NCI-H146 (cell line): ENCODE measurements at places on chromosomes 3 and 15.

DNA sequence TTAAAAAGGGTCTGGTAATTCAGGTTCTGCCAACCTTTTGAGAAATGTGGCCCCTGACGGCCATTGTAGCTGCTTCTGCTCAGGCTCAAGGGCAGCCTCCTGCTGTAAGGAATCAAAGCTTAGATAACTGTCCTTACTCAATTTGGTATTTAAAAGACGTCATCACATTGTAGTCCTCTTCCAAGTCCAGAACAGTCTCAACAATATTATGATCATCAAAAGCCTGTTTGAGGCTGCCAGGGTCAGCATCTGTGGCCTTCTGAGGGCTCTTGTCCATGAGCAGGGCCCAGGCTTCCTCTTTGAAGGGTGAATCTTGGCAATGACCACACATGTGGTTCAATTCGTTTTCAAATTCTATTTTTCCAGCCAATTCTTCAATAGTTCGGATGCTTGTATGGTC is 6.0 kb downstream of the C3orf62 start:
- no peak for DNase-seq

DNA sequence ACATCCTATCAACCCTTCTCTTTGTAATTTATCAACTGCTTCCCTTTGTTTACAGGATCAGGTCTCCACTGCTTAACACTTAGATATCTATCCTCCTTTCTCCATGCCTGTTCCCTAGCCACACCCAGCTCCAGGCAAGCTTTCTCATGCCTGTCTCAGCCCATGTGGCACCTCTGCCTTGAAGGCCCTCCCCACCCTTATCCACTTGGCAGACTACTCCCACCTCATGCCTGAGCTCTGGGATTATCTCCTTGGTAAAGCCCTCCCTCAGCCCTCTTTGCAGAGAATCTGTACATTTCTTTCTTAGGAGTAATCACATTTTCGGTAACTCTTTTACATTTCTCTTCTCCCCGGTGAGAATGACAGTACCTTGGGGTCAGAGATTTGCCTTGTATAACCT is 96.0 kb downstream of the ATP1B3 start:
- no peak for DNase-seq

DNA sequence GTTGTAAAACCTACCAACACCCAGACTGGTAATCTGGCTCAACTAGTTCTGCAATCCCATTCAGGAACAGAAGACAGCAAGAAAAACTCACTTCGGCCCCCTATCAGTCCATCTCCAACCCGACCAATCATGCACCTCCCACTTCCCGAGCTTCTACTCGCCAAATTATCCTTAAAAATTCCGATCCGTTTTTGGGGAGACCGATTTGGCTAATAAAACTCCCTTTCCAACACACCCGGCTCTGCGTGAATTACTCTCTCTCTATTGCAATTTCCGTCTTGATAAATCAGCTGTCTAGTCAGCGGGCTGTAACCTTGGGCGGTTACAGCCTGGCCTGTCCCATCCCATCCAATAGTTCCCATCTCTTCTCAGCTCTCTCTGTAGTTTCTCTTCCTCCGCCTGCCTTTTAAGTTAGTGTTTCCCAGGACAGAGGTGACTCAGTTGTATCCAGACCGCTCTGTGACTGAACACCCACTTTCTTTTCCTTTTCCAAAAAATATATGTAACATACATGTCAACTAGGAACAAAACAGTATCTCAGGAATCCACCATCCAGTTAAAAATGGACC is 780 bp upstream of the ACAD9 start:
- peak; percentile 56 for DNase-seq

DNA sequence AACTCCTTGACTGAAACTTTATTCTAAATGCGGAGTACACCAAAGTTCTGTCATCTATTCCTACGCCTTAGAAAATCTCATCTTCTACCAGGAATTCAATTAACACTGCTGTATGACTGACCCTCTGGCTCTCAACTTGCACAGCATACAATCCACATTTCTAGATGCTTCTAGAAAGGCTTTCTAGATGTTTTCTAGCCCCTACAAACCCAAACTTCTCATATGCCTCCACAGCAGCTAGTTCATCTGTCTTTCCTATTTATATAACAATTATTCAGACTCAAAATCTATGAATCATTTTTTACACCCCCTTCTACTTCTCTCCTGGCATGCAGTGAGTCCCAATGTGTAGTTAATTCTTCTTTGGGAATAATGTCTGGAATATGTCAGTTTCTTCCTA is 13.2 kb downstream of the INO80 start:
- DNase-seq: no peak

DNA sequence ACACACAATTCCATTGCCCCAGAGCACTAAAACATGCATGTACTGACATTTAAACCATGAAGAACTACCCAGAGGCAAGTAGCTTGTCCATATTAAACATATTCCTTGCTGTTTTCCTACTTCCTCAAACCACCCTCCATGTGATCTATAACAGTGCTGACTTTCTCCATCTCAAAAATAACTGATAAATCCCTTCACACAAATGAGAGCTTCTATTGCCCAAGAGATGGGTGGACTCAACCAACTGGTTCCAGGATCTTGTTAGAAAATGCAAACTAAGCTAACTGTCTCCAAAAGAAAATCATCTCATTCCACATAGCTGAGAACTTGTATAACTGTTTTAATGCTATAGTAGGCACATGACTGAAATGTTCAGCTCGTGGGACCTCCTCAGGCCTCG is 29.6 kb downstream of the DCLK3 start:
- no peak for DNase-seq

GRCh38 chr3:65928110-65928509 is 110.6 kb downstream of the MAGI1 start:
- DNase-seq: peak; percentile 53

GRCh38 chr15:59997070-59997701 is 6.9 kb upstream of the FOXB1 start:
- peak; percentile 88 for DNase-seq

GRCh38 chr3:137760341-137761098 is 3.6 kb upstream of the SOX14 start:
- no peak for DNase-seq

DNA sequence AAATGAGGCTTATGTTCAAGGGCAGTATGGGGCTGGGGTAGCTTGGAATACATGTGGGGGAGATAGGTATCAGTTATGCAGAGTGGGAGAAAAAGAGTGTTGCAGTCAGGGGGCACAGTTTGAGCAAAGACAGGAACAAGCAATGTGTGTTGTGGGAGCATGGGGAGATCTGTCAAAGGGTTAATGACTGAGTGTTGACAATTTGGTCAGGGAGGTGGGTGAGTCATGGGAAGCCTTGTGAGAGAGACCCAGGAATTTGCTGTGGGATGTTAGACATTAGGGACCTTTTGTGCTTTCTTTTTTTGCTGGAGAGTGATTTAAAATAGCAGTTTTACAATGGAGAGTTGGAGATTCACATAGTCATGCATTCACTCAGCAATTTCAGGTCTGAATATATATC is 221.6 kb upstream of the NR2E3 start:
- no peak for DNase-seq

GRCh38 chr3:161149529-161149928 is 44.4 kb upstream of the B3GALNT1 start:
- no peak for DNase-seq
